ENCODE measurements at places on chromosomes 5 and 9. TPM values are rescaled to one million over a fixed set of nuclear protein-coding genes. Genes with fewer than 3 reads are reported as not detected.

Gene CCL27
- total RNA-seq: 0.68 TPM

Gene URM1
- 51.8 TPM for total RNA-seq

DNA sequence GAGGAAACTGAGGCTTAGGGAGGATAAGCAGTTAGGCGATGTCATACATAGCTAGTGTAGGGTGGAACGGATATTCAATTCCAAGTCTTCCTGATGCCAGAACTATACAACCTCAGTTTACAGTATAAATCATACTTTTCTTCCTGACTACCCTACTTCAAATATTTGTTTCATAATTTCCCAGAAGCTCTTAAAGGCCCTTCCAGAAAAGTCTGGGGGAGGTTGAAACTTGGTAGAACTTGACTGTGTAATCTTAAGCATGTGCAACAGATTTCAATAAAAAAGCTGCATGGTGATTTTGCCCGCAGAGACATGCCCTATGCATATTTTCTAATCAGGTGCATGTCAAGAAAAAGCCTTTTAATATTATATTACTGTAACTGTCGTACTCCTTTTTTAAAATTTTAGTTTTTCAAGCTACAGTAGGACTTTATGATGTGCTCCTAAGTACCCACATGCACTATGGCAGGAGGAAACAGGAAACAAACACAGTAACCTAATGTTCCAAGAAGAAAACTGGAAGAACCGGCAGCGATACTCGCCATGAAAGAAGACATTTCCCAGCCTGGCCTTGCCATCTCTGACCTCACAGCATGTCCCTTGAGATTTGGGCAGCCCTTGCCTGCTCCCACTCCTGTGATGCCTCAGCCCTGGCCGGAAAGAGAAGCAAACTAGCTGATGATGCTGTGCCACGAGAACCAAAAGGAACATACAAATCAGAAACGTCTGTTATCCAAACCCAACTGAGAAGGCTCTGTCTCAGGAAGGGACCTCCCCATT, 266.0 kb downstream of the EFNA5 start:
- DNase-seq: no peak

DNA sequence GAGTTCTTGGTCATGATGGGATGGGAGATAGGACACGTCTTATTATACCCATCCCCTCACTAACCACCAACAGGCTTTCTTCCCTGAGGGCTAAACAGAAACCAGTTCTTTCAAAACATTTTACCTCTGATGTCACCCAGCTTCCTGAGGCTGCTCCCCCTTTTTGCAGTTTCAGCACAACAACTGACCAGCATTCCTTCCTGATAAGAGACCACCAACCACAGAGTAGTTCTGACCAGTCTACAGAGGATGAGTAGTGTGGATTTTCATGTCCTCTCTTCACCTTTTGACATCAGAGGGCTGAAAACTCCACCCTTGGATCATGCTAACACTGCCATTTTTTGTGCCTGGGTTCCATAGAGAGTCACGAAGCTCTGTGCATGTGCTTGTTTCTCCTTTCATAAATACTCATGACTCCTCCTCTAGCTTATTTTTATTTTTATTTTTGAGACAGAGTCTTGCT, 82.6 kb downstream of the OSTF1 start:
- DNase-seq: no peak

DNA sequence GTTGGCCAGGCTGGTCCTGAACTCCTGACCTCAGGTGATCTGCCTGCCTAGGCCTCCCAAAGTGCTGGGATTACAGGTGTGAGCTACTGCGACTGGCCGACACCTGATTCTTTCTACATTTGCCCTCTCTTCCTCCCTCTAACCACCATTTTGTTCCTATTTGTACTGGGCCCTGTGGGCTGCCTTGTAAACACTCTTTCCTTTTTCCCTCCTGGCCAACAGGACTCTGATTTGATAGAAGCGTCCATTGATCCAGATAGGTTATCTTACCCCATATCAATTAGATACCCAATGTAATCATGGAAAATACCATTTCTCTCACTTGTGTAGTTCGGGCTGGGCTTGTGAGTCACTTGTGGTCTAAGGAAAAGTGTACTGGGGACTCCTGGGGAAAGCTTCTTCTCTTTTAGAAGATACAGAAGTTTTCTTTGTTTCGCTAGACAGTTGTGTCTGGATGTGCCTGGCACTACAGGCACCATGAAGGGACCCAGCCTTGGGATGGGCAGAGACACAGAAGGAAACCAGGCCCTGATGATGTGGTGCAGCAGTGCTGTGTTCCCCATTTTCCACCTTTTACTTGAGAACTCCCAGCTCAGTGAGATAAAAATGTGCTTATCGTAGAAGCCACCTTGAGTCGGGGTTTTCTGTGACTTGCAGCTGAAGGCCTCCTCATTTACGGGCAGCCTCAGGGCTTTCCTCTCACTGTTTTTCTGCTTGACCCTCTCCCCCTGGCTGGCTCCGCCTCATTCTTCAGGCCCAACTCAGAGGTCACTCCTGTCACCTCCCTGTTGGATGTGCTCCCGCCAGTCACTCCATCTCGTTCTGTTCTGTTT, 32.8 kb upstream of the CPEB4 start:
- no peak for DNase-seq

- DNase-seq: no peak
Observed at GRCh38 chr9:123434619-123435240, 78.7 kb downstream of the CRB2 start.

Gene CATSPER3
- 0.61 TPM for total RNA-seq

DNA sequence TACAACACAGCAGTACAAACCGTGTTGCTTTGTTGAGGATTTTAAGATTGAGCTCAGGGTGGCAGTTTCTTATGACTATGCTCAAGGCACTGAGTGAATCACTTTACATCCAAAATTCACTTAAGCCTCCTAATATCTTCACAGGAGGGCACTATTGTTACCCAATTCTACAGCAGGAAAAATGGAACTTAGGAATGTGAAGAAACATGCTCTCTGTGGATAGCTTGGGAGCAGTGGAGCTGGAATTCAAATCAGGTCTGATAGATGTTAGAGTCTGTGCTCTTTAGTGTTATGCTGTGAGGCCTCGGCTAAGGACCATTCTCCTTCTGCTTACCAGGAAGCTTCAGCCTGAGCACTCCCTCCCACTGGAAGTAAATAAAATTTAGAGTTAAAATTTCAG, 18.7 kb upstream of the HMHB1 start:
- DNase-seq: no peak

Gene STARD4
- total RNA-seq: 37.3 TPM

- no peak for DNase-seq
Observed at GRCh38 chr5:131944702-131945550, 537 bp downstream of the MEIKIN start.

DNA sequence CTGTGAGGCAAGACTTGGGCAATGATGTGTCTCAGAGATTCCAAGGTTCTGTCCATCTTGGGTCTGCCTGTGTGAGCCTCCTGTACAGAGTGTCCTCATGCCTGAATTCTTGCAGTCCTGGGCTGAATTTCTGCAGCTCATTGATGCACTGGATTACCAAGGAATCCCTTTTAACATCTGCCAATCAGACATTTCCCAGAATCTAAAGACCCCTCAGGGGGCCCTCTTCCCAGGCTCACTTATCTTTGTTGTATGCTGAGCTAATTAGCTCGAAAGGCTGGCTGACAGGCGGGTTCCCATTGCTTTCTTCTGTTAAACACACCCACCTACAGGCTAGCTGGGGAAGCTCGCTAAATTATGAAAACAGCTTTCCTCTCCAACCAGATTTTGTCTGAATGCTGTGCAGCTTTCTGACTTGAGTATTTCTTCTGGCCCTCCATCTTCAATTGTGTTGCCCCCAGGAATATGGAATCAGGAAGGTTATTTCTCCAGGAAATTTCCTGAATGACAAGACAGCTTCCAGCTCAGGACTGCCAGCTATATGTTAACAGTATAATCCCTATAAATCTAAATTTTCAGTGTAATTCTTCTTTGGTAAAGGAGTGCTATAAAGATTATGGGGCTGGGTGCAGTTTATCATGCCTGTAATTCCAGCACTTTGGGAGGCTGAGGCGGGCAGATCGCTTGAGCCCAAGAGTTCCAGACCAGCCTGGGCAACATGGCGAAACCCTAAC, at the start of gene LIX1:
LIX1 (minus strand) TSS at position 91 of the 734 bp plus-strand sequence; CDS start at position 56, 35 bp downstream.
- peak; percentile 75 for DNase-seq

Gene C6
- total RNA-seq: not detected

DNA sequence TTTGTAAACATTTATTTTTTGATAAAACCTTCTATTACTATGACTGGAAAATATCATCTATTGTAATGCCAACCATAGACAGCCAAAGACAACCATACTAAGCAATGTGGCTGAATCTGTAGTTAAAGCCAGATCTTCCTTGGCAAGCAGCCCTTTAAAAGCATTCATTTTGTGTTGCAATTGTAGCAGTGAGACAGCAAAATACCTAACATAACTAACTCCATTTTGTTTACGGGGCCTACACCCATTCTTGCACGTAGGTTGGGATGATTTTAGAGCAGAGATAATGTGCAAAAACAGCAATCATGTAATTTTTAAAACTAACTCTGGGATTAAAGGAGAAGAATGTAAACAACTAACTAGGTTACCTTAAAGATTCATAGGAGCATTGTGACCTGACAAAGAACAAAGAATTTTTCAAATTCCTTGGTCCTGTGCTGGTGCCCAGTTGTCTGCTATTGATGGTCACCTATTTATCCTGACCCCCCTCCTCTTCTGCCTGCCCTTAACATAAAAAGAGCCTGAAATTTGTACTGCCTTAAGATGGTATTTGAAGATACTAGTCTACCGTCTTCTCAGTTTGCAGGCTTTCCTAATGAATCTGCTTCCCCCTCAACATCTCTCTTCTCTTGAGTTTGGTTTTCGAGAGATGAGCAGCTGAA, 10.6 kb downstream of the IFNA1 start:
- DNase-seq: no peak

DNA sequence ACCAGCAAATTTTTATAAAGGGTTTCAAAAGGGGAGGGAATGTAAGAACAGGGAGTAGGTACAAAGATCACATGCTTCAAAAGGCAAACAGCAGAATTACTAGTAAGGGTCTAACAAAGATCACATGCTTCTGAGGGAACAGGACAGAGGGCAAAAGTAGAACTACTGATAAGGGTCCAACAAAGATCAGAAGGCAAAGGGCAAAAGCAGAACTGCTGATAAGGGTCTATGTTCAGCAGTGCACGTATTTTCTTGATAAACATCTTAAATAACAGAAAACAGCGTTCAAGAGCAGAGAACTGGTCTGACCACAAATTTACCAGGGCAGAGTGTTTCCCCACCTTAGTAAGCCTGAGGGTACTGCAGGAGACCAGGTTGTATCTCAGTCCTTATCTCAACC, 469.5 kb upstream of the PIK3R1 start:
- no peak for DNase-seq

Gene ZNF366
- total RNA-seq: not detected

DNA sequence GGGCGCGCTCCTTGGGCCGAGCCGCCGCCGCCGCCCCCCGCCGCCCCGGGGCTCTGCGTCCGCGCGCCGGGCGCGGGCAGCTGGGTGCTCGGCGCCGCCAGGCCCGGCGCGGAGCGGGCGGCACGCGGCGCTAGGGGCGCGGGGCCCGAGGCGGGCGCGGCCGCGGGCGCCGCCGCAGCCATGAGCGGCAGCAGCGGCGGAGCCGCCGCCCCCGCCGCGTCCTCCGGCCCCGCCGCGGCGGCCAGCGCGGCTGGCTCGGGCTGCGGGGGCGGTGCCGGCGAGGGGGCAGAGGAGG, 351 bp downstream of the TRIO start:
- DNase-seq: no peak

DNA sequence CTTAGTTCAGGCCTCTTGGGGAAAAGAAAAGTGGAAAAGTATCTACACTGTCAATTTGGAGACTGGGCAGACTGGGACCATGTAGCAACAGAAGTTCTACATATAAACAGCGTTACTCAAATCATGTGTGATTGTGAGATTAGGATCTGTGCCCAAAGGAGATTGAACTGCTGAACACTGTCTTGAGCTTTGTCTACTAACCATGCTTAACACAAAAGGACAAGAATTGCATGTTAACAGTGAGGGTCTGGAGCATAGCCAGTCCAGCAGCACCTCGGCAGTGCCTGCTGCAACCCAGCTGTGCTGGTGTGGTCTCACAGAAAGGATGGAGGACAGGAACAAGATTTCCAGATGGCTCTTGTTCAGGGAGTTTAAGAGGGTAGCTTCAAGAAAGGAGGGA, 5.7 kb downstream of the PAM start:
- no peak for DNase-seq

DNA sequence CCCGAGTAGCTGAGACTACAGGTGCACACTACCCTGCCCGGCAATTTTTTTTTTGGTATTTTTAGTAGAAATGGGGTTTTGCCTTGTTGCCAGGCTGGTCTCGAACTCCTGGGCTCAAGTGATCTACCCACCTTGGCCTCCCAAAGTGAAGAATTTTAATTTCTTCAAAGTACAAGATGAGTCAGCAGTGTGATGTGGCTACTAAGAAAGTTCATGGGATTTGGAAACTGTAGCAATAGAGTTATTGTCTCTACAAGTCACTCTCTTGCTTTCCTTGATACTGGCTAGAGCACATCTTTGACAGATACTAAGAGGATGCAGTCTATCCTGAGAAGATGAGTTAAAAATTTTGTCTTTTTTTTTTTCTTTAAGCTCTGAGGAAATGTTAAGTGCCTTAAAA, 1.6 kb downstream of the CREB3 start:
- no peak for DNase-seq

Gene LURAP1L
- not detected for total RNA-seq

DNA sequence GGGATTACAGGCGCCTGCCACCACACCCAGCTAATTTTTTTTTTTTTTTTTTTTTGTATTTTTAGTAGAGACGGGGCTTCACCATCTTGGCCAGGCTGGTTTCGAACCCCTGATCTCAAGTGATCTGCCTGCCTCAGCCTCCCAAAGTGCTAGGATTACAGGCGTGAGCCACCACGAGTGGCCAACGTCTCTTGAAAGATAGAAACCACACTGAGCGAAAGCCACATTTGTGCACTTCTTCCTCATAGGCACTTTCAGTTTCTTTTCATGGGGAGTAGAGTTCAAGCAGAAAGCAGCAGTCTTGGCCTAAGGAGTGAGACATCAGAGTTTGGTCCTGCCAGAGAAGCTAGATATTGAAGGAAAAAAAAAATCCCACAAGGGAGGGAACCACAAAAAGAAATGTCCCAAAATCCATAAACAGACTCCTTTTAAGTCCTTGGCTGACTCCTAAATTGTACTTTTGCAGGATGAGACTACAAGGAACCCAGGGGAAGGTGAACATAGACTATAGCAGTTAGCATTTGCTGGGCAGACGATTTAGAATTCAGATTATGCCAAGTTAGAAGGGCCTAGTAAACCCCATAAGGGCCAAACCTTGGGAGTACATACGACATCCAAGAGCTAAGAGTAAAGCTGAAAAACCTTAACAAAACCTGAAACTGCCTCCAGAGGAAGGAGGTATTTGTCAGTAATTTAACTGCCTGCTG, 43.9 kb upstream of the GLIPR2 start:
- DNase-seq: peak; percentile 29

- peak; percentile 94 for DNase-seq
Observed at GRCh38 chr9:89522261-89522958, 24.5 kb upstream of the SEMA4D start.

Gene AGXT2
- total RNA-seq: not detected

- DNase-seq: peak; percentile 20
Observed at GRCh38 chr5:893137-893506, 438 bp downstream of the TRIP13 start.

GRCh38 chr5:88681211-88681803, 201.7 kb downstream of the MEF2C start:
- no peak for DNase-seq

Gene SLC23A1
- 67.9 TPM for total RNA-seq

All from OCI-LY7 (cell line).